ENCODE measurements at places on chromosomes 12 and 14.

DNA sequence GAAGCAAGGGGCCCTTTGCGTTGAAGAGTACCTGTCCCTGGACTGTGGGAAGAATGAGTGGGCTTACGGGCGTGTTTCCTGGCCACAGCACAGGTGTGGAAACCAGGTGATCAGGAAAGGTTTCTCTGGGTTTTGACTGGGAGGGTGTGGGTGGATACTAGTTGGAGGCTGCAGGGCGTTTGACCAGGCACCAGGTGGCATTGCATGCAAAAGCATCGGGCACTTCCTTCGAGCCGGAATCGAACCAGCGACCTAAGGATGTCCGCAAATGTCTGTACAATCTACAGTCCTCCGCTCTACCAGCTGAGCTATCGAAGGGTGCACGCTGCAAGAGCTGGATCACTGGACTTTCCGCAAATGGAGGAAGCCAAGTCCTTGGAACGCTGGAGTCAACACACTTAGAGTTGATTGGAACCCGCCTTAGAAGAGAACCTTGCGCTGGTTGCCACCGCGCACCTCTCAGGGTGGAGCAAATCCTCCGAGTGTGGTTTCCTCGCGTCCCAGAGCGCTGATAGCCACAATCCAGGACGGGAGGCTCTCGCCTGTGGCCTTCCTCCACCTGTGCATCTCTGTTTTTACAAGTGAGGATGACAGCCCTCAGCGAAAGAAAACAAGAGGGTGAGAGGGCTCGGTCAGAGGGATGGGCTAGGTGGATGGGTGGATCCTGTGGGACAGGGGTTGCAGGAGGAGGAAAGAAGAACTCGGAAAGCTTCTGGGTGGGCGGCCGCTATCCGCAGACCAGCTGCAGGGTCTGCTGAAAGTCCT lies 21.2 kb upstream of the RNASE4 start:
- DNase-seq: peak; percentile 27

- DNase-seq: no peak
Observed at GRCh38 chr12:67496581-67496980, 152.0 kb upstream of the DYRK2 start.

DNA sequence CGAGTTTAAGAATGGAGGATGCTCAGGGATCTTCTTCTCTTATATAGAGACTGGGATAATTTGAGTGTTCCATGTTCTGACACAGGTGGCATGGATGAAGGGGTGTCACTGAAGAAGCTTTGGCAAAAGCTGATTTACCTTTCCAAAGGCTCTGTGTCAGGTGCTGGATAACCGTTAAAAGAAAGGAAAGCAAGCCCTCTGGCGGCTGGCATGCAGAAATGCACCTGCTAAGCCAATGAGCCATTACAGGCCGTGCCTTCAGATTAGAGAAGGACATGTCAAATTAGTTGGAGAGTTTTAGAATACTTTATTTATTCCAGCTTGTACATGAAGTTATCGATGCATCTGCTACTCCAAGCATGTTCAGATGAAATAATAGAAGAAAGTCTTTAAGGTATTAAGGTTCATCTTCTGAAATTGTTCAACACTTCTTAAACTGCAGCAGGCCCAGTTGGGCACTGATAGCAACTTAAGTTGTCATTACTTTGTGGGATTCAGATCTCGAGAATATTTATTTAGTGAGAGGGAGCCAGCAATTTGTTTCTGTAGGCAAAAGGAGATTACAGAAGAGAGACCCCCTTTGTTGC lies 678.2 kb downstream of the NRXN3 start:
- no peak for DNase-seq

DNA sequence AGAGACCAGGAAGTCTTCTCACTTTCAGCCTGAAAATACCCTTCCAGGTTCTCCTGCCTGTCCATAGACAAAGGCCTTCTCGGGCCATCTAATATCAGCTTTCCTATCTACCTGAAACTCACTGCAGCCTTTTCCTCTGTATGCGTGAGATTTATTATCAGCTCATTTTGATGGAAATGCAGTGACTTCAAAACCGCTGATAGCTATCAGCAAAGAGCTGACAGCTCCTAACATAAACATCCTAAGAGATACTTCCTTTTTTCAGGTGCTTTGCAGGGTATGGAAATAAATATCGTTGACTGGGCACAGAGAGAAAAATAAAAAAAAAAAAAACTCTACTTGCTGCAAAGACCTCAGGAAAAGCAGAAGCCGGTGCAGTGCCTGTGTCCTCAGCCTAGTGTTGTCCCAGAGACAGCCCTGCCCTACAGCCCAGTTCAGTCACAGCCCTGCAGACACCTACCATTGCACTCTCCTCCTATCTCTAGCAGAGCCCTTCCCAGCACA lies 215.0 kb upstream of the EGLN3 start:
- DNase-seq: no peak

DNA sequence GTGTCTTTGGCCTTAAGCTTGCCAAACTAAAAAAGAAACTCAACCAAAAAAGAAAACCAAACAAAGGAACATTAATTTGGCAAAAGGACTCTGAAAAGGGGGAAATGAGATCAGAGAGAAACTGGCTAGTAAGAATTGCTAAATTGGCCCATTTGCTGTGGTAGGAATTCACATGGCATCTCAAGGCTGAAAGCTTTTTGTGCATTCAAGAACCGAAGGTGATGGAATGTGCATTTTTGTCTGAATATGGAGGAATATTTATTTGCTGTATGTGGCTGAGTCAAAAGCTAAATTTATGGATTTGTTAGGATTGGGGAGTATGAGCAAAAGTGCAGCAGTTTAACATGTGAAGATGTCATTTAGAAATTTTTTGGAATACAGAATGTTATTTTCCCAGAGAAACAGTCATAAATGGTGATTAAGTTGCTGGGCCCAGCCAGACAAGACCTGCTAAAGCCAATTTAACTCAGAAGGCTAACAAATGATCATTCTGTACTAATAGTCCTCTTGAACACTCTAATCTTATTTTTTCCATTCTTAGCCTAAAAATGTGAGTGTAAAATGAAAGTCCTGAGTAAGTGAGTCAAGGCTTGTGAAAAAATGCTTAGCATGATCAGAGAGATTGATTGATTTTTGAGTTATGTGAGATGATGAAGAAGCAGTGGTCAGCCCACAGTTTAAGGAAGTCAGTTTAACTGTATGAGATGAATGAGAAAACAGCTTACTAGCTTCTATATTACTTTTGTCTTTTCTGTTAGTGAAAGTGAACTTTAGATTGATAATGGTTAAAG lies 94.1 kb downstream of the ANO6 start:
- no peak for DNase-seq

GRCh38 chr14:67513631-67514108 lies 19.4 kb upstream of the PLEKHH1 start:
- DNase-seq: no peak

- DNase-seq: no peak
Observed at GRCh38 chr14:34437729-34438080, 24.3 kb downstream of the SPTSSA start.

DNA sequence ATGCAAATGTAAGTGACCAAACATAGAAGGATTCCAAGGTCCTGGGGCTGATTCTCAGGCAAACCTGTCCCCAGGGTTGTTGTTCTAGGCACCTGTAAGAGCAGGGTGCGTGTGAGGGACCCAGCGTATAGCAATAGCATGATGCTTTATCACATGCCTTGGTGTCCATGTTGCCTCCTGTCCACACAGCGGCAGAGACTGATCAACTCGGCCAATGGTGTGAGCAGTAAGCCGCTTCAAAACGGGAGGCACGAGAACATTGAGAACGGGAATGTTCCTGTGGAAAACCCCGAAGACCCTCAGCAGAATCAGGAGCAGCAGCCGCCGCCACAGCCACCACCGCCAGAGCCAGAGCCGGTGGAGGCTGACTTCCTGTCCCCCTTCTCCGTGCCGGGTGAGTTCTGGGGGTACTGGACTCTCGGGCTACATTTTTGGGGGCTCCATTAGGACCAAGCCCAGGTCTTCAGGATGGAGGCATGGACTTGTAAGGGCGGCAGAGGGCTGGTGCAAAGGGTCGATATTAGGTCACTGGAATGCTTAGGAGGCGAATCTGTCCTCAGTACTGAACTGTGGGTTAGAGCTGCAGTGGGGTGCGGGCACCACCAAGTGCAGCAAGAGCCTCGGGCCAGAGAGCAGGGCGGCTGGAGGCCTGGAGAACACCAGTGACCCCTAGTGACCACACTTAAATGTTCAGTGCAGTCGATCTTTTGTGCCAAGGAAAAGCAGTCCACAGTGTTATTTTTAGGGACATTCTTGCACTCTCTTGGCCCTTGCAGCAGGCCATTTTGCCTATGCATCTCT lies 57.2 kb upstream of the RIN3 start:
- DNase-seq: no peak

GRCh38 chr14:100774164-100774537 lies 47.5 kb downstream of the DLK1 start:
- DNase-seq: no peak

GRCh38 chr12:76266797-76267196 lies 81.4 kb downstream of the BBS10 start:
- peak; percentile 89 for DNase-seq

DNA sequence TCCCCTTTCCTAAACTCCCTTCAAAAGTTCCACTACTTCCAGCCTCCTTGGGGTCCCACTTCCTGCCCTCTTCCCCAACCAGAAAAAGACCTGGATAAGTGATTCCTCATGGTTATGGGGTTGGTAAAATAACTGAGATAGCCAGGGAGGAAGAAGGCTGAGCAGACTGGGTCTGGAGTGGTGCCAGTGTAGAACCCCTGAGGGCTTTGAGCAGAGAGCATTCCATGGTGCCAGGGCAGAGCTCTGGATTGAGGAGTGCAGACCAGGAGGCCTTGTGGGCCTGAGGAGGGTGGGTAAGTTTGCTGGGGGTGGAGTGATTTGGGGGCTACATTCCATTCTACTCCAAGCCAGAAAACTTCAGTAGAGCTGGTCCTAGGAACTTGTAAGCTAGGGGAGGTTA lies 9.5 kb upstream of the CISTR start:
- DNase-seq: no peak

DNA sequence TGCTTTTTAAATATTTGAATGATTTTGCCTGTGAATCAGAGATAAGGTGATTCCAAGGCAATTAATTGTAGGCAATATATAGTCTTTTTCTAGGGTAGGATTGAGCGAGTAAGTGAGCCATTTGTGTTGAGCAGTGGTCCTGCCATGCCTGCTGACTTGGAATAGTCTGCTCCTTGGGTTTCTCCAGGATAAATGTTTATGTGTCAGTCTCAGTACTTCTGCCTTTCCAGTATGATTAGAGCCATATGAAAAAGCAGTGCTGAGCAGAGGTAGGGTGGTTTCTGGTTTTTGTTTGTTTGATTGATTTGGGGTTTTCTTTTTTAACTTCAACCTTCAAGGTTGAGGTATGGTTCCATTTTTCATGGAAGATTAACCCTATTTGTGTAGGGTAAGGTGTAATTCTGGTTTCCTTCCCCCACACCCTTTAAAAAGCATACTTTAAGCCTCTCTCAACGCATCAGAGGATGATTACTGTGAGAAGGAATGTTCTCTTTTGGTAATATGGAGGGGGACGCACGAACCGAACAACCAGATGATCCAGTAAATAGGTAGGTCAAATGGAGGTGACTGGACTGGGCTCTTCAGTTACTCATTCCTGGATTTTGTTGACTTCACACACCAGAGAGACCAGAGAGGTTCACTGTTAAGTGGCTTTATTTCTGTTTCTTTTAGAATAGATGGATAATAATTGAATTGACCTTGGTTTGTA lies 22.7 kb downstream of the FRMD6 start:
- peak; percentile 87 for DNase-seq

DNA sequence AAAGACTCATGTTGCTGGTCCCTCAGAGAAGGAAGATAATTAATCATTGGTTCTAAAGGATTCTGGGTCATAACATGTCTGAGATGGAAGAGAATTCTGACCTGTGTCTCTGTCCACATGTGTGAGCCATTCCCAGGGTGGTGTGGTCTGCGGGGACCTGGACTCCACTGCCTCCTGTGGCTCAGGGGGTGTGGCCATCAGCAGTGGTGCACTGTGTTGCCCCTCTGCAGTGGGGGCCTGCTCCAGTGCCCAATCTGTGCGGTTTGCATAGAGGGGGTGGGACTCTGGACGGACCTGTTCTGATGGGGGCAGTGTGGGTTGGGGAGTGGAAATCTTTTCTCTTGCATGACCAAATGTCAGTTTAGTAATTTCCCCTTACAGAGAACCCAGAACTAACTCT lies 13.5 kb downstream of the KRT85 start:
- no peak for DNase-seq

DNA sequence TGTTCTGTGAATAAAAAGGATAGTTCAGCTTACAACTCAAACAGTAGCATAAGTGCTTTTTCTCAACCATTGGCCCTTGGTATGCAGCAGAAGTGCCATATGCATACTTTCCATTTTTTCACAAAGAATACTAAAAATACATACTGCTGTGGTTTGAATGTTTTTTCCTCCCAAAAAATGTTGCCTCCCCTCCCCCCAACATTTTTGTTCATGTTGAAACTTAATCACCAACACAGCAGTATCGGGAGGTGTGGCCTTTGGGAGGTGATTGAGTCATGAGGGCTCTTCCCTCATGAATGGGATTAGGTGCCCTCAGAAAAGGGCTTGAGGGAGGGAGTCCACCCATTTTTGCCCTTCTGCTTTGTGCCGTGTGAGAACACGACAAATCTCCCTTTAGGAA lies 198.6 kb downstream of the ESR2 start:
- DNase-seq: peak; percentile 45

GRCh38 chr12:82730953-82731459 lies 44.3 kb downstream of the TMTC2 start:
- peak; percentile 38 for DNase-seq

- DNase-seq: no peak
Observed at GRCh38 chr14:70011098-70011497, 131.9 kb downstream of the SMOC1 start.

DNA sequence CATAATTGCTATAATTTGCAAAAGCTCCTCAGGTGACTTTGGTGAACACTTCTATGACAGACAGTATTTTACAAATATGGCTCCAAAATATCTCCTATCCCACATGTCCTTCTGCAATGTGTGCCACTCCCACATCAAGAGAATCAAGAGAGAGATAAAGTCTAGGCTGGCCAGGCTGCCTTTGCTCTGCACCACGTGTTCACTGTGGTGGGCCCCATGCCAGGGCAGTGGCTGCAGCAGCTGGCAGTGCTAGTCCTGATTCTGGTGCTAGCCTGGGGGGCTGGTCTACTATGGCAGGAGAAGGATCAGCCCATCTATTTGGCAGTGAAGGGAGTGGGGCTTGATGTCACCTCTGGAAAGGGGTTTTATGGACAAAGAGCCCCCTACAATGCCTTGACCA lies 86.3 kb downstream of the DRAM1 start:
- no peak for DNase-seq

- no peak for DNase-seq
Observed at GRCh38 chr12:78004249-78005093, 173.8 kb downstream of the NAV3 start.

GRCh38 chr14:36747411-36748184 lies 85.9 kb downstream of the PAX9 start:
- no peak for DNase-seq
